HFFc6 (cell line): ENCODE measurements at places on chromosomes 16 and 17. TPM values are rescaled to one million over a fixed set of nuclear protein-coding genes. Genes with fewer than 3 reads are reported as not detected.
A peak's percentile ranks its signal among the peaks of the same experiment; 100 is the strongest.

DNA sequence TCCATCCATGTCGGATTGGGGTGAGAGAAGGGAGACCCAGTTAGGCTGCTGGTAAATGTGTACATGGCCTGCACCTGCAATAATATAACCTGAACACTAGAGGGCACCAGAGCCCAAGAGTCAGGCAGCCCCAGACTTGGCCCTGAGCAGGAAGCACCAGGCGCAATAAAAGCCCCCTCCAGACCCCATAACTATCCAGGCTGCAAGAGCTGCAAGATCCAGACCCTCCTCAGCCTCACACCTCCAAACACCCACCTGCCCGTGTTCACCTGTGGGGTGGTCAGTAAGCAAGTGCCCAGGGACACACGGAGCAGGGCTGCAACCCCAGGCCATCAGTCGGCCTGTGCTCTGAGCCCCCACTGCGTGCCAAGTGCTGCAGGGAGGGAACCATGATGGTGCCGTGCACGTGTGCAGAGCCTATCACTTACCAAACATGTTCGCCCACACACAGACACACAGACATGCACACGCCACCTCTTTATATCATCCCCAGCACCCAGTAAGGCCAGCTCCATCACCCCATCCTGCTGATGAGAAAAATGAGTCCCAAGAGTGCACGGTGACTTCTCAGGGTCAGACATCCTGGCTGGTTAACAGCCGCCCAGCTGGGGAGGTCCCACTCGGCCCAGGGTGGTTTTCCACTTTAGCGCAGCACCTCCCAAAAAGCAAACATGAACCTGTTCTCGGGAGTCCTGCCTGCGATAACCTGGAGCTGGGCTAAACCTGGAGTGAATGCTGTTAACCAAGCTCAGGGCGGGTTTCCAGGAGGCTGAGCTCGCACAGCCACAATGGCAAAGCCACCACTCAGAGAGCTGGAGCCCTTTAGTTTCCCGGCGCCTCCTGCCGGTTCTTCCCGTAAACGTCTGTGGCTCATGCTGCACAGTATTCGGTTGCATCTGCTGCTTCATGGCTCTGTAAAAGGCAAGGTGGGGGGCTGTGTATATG lies 439.8 kb downstream of the SOX9 start:
- H3K4me3 ChIP-seq = no peak overlapping the region
- no peak overlapping the region for H3K27ac ChIP-seq
- no peaks in the 10 kb centered on the region for H3K4me1 ChIP-seq
- H3K36me3 ChIP-seq = no peaks in the 10 kb centered on the region
- DNase-seq = peak; percentile 21
- H3K27me3 ChIP-seq = no peaks in the 10 kb centered on the region; the same call in 1 of the 2 replicates

- no peak for DNase-seq
- H3K4me1 ChIP-seq = peaks cover 49% of the 10 kb centered on the region
- no peaks in the 10 kb centered on the region for H3K27me3 ChIP-seq
- H3K36me3 ChIP-seq = peaks cover 18% of the 10 kb centered on the region
- no peak overlapping the region for H3K4me3 ChIP-seq
These were observed 178.0 kb downstream of the RPTOR start for GRCh38 chr17:80722661-80723060.

DNA sequence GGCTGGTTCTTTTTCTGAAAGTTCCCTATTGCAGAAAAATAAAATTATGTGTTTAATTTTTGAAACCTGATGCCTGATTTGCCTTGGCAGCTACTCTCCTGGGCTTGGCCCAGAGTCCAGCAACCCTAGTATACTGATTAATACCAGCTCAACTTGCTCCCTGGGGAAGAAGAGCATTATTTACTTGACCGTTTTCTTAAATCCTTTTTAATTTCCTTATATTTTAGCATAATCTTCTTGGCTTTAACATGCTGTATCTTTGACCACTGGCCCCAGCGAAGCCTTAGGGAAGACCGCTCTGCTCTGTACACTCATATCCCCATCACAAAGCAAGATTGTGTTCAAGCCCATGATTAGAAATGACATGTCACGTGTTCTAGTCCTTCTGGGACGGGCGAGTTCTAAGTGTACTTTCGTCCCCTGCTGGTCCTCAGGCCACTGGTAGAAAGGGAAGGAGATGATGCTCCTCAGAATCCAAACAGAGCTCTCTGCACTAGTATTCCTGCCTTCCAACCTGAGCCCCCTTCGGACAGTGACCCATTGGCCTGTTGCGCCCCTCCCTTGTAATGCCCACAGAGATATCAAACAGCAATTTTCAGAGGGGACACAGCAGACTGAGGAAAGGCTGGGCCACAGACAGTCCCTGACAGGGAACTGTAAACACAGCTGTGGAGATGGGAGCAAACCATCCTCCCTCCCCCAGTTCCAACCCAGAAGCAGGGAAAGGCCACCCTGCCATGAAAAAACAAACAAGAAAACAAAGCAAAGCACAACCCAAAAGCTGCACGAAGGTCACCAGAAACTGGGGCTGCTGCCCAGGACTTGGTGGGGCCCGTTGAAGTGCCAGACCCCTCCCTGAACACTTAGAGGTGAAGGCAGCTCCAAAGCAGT lies 4.3 kb upstream of the EZH1 start:
- no peak for DNase-seq
- H3K4me1 ChIP-seq = peaks cover 15% of the 10 kb centered on the region
- peaks cover 23% of the 10 kb centered on the region for H3K27me3 ChIP-seq
- no peaks in the 10 kb centered on the region for H3K36me3 ChIP-seq

- no peaks in the 10 kb centered on the region for H3K4me1 ChIP-seq
- no peak overlapping the region for H3K4me3 ChIP-seq
- no peaks in the 10 kb centered on the region for H3K27me3 ChIP-seq
- no peak for DNase-seq
- no peaks in the 10 kb centered on the region for H3K36me3 ChIP-seq
These were observed 111.6 kb downstream of the SHISA9 start for GRCh38 chr16:13013043-13013442.

- no peak for DNase-seq
- peaks cover 39% of the 10 kb centered on the region for H3K27me3 ChIP-seq
- H3K36me3 ChIP-seq = peaks cover 5% of the 10 kb centered on the region; the same call in 1 of the 2 replicates
- H3K27ac ChIP-seq = no peak overlapping the region
These were observed 22.8 kb downstream of the UBALD1 start for GRCh38 chr16:4591706-4592470.

DNA sequence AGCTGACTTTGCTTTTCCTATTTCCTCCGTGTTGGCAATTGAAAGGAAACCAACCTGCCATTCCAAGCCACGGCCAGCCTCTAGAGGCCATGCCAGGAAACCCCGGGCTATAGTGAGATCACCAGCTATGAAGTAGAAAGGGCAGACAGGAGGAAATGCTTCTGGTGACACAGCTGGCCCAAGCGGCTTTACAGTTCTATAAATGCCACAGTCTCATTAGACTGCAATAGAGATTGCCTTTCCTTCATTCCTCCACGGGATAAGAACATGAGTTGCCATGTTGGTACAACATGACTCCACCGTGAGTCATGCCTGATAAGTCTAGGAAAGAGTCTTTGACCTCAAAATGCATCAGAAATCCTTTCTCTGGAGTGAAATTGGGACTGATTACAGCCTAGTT lies 384.9 kb downstream of the GRIN2A start:
- no peaks in the 10 kb centered on the region for H3K36me3 ChIP-seq
- H3K27ac ChIP-seq = no peak overlapping the region

DNA sequence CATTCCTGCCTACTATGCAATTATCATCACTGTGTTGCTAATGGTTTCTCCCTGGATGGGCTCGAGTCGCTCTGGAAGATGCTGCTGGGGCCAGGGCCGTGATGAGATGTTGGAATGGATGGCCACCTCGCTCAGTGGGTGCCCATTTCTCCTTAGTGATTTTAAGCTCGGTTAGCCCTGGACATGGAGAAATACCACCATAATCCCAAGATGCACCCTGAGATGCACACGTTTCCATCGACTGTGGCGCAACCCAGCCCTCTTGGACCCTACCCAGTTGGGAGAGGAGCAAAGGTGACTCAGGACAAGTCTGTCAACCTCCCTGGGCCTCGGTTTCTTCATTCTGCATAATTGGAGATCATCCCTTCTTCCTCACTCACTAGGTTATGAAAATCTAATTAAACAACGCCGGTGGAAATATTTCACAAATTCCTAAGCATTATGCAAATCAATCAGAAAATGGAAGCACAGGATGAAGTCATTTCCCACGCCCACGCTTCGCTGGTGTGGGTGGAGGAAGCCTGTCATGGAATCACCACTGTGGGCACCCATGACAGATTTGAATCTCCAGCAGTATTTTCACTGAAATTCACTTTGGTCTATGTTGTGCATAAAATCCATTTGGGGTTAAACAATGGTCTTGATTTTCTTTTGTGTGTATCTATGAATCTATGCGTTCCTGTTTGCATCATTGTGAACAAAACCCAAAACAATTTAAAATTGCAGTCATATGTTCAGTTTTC lies 195.2 kb downstream of the AXIN2 start:
- H3K4me3 ChIP-seq = no peak overlapping the region
- no peak for DNase-seq
- no peak overlapping the region for H3K27ac ChIP-seq
- H3K27me3 ChIP-seq = peaks cover 34% of the 10 kb centered on the region

- peaks cover 8% of the 10 kb centered on the region; the same call in 1 of the 2 replicates for H3K27me3 ChIP-seq
- DNase-seq = no peak
- no peak overlapping the region for H3K4me3 ChIP-seq
- no peaks in the 10 kb centered on the region for H3K36me3 ChIP-seq
- H3K27ac ChIP-seq = no peak overlapping the region
- H3K4me1 ChIP-seq = peaks cover 51% of the 10 kb centered on the region
These were observed 4.4 kb downstream of the FMNL1 start for GRCh38 chr17:45225964-45226530.

DNA sequence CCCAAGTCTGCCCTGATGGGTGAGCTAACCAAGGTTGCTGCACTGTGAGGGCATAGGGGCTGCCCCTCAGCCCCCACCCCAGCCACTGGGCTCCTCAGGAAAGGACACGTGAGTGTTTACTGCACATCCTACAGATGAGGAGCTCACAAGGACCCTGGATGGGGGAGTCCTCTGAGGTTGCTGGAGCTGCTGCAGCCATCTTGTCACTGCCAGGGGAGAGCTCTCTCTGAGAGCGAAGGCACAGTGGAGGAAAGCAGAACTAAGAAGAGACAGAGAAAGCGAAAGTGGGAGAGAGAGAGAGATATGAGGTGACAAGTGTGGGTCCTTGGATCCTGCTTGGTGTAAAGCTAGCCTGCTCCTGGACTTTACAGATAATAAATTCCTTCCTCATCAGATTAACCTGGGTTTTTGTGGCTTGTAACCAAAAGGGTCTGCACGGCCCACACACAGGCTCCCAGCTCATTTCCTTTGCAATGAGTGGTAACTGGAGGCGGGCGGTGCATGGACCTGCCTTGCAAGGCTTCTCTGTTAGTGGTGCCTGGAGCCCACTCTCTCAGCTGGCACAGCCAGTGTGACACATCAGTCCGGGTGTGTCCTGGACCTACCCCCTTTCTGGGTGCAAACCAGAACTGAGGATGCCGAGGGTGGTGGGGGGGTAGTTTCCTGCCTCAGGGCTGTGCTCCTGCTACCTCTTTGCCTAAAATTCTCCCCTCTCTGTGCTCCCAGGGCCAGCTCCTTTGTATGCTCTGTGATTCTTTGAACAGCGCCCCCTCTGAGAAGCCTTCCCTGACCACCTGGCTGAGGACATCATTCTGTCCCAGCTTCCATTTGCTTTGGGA lies 14.2 kb downstream of the SNX20 start:
- H3K27me3 ChIP-seq = peaks cover 7% of the 10 kb centered on the region
- H3K4me3 ChIP-seq = peak overlapping the region; percentile 56
- peaks cover 9% of the 10 kb centered on the region for H3K36me3 ChIP-seq
- H3K27ac ChIP-seq = no peak overlapping the region
- no peak for DNase-seq

- no peak overlapping the region for H3K4me3 ChIP-seq
- H3K27ac ChIP-seq = no peak overlapping the region
- peaks cover 24% of the 10 kb centered on the region for H3K27me3 ChIP-seq
- H3K36me3 ChIP-seq = no peaks in the 10 kb centered on the region
- H3K4me1 ChIP-seq = no peaks in the 10 kb centered on the region
- no peak for DNase-seq
These were observed 54.6 kb downstream of the ABR start for GRCh38 chr17:1124896-1125787.

GRCh38 chr16:678858-679813 lies 1.1 kb upstream of the STUB1 start:
- DNase-seq = peak; percentile 34
- peaks cover 12% of the 10 kb centered on the region; the same call in 1 of the 2 replicates for H3K36me3 ChIP-seq
- H3K27ac ChIP-seq = peak overlapping the region; percentile 49
- H3K4me1 ChIP-seq = peaks cover 14% of the 10 kb centered on the region
- H3K27me3 ChIP-seq = peaks cover 5% of the 10 kb centered on the region
- H3K4me3 ChIP-seq = peak overlapping the region; percentile 72

- H3K36me3 ChIP-seq = no peaks in the 10 kb centered on the region
- H3K4me3 ChIP-seq = no peak overlapping the region
- H3K4me1 ChIP-seq = no peaks in the 10 kb centered on the region
- no peak overlapping the region for H3K27ac ChIP-seq
- H3K27me3 ChIP-seq = peaks cover 9% of the 10 kb centered on the region
These were observed 367.8 kb upstream of the SOX9 start for GRCh38 chr17:71753070-71753469.

GRCh38 chr16:68907781-68908181 lies 64.5 kb downstream of the TANGO6 start:
- H3K4me1 ChIP-seq = no peaks in the 10 kb centered on the region
- no peak for DNase-seq
- H3K4me3 ChIP-seq = no peak overlapping the region

DNA sequence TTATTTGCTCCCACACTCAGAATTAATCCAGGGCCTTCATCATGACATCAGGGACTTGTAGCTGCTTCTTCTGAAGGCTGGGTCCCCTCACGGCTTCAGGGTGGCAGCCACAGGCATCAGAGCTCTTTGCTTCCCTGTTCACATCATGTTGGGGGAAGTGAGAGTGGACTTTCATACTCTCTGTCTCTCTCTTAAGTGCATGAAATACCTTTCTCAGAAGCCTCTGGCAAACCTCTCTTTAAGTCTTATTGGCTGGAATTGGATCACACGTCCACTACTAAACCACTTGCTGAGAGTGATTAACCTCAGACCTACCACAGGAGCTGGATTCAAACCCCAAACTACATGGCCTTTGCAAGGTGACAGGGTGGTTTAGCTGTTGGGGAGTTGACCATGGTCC lies 17.7 kb upstream of the SALL1 start:
- H3K4me1 ChIP-seq = peaks cover 32% of the 10 kb centered on the region
- H3K27me3 ChIP-seq = no peaks in the 10 kb centered on the region; the same call in none of the 2 replicates
- no peaks in the 10 kb centered on the region for H3K36me3 ChIP-seq
- H3K27ac ChIP-seq = no peak overlapping the region
- H3K4me3 ChIP-seq = no peak overlapping the region

INCA1 gene
- total RNA-seq = 0.66 to 1.1 TPM (median 0.68 TPM) in 3 replicates

SLC16A13 gene
- 1.6 to 3.0 TPM (median 2.7 TPM) in 3 replicates for total RNA-seq

C16orf89 gene
- total RNA-seq = not detected in 3 replicates

SSTR5 gene
- total RNA-seq = not detected in 3 replicates

ELMO3 gene
- 0.96 to 1.6 TPM (median 1.3 TPM) in 3 replicates for total RNA-seq

KRTAP3-2 gene
- total RNA-seq = not detected in 3 replicates
